CD4-positive, alpha-beta memory T cell (primary cell): ENCODE measurements at places on chromosomes 3 and 15. TPM values are rescaled to one million over a fixed set of nuclear protein-coding genes. Genes with fewer than 3 reads are reported as not detected.

Gene CLDN18
- not detected for polyA plus RNA-seq

Gene TTC21A
- 1.1 TPM for polyA plus RNA-seq

DNA sequence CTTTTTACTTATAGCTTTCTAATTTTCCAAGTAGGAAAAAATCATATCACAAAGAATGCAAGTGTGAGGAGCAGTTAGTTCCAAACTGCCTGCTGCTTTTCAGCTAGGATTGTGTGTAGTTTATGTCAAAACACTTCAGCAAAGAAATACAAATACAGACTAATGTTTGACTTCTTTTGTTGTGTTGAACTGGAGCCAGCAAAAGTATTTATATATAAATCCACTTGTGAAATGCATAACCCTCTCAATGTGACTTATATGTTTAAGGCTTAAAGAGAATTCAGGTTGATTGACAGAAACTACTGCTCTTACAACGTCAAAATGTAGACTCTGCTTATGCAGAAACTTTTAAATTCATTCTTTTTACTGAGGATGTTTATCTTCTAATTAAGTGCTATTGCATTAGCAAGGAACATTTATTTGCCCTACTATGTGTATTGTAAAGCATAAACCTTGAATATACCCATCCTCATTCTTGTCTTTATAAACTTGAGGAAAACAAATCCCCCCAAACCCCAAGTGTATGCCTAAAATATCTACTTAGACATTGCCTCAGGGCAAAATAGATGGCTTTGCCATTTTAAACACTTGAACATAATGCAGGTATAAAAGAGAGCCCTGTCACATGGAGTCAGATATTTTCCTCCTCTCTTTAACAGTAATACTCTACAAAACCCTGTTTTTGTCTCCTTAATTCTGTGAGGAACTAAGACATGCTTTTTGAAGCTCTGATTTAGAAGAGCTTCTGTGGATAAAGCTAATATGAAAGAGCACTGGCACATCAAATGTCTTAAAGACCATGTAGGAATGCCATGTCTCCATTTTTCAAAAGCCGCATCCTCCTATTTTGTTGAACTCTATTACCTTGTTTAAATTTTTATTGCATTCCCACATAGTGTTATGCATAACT is 302.8 kb upstream of the TBC1D5 start:
- H3K4me1 ChIP-seq, result no peaks in the 10 kb centered on the region
- H3K4me3 ChIP-seq, result no peak overlapping the region
- no peak for DNase-seq
- H3K27ac ChIP-seq, result no peak overlapping the region
- H3K36me3 ChIP-seq, result no peaks in the 10 kb centered on the region
- no peaks in the 10 kb centered on the region for H3K27me3 ChIP-seq

DNA sequence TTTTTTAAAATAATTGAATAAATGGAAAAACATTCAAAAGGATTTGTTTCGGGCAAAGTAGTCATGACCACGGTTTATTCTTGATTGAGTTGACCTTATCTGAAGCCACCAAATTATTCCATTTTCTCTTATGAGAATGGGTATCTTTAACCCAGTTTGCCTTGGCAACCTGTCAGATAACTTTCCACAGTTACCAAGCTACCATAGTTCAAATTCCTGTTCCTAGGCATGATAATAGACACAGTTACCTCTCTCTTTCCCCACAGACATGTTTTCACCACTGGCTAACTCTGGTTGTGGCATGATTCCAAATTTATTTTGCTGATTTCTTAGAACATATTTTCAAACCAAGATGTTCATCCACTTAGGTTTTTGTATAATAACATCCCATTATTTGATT is 84.9 kb downstream of the NECTIN3 start:
- H3K4me3 ChIP-seq, result no peak overlapping the region
- no peak overlapping the region for H3K27ac ChIP-seq
- no peaks in the 10 kb centered on the region for H3K27me3 ChIP-seq
- H3K36me3 ChIP-seq, result no peaks in the 10 kb centered on the region
- no peaks in the 10 kb centered on the region for H3K4me1 ChIP-seq
- DNase-seq, result no peak

DNA sequence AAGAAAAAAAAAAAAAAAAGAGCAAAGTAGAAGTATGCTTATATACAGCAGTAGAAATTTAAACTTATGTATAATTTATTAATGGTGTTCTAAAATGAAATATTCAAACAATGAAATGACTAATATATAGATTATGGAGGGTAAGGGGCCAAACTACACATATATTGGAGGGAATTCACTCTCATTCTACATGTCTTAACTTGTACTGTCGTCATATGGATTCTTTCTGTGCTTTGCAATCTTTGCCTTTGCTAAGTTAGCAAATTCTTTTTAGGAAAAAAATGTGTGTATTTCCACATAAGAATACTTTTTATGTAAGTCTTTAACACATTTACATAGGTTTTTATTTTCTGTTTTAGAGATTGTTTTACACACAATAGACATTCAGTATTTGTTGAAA is 118.9 kb upstream of the MBNL1 start:
- DNase-seq, result no peak
- H3K27me3 ChIP-seq, result no peaks in the 10 kb centered on the region
- H3K4me3 ChIP-seq, result no peak overlapping the region

- H3K27ac ChIP-seq, result no peak overlapping the region
- H3K27me3 ChIP-seq, result no peaks in the 10 kb centered on the region
- no peaks in the 10 kb centered on the region for H3K36me3 ChIP-seq
- no peak overlapping the region for H3K4me3 ChIP-seq
Measured at GRCh38 chr3:21795921-21796320, 44.9 kb upstream of the ZNF385D start.

Gene RAD51
- 1.6 TPM for polyA plus RNA-seq

Gene TRPC1
- 1.6 TPM for polyA plus RNA-seq

DNA sequence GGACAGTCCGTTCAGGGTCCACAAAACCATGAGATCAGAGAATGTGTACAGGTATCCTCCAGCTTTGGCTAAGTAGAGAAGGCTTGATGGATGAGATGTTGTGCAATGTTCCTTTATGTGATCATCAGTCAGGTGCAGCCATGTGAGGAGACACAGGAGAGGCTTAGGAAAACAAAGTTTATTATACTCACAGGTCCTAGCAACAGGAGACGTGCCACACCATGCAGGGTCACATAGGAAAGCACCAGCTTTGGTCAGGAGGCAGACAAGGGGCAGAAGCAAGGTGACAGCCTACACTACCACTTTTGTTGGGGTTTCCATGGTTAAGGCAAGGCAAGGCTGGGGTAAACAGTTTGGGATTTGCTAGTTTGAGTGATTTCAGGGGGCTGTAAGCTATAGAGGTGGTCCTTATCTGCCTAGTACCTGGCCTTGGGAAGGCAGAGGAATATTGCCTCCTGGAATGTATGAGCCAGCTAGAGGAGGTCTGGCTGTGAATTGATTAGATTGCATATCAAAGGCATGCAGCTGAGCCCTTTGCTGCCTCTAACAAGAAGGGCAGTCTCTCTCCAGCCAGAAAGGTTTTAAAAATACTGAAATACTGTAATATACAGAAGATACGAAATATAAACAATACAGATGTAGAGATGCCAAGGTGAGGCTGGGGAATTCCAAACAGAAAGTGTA is 248.6 kb downstream of the RYR3 start:
- H3K4me3 ChIP-seq, result no peak overlapping the region
- H3K4me1 ChIP-seq, result no peaks in the 10 kb centered on the region
- no peak overlapping the region for H3K27ac ChIP-seq

Gene GADL1
- not detected for polyA plus RNA-seq

Gene AHSG
- polyA plus RNA-seq, result not detected

DNA sequence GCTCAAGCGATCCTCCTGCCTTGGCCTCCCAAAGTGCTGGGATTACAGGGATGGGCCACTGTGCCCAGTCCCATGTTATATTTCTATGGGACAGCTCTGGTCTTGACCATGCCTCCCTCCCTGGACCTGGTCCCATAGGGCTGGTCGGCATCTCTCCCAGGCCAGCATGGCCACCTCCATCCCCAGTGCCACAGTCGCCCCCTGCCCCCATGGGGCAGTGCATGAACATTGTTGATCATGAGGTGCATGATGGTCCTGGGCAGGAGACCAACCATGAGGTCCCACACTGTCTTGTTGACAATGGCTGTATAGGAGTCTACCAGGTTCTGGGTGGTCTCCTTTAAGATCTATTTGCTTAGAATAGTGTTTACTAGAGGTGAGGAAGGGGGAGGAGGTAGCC is 6.5 kb downstream of the RPS17 start:
- DNase-seq, result no peak
- H3K4me1 ChIP-seq, result peaks cover 11% of the 10 kb centered on the region
- H3K27ac ChIP-seq, result no peak overlapping the region
- peaks cover 33% of the 10 kb centered on the region for H3K36me3 ChIP-seq

DNA sequence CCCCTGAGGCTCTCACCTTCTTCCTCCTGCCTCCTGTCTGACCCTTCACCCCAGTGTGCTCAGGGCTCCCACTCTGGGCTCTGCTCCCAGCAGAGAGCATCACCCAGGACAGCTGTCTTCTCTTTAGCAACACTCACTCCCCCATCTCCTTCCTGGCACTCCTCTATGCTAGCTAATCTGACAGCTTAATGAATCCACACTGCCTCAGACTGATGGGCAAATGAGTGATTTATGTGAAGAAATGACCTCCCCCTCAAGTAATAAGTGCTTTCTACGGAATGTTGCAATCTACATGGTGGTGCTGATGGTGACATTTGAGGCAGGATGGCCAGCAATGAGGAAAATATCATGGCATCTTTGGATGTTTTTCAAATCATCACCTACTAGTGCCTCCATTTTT is 83.6 kb downstream of the LSM3 start:
- DNase-seq, result no peak
- no peaks in the 10 kb centered on the region for H3K27me3 ChIP-seq
- no peaks in the 10 kb centered on the region for H3K4me1 ChIP-seq

Gene PLD1
- polyA plus RNA-seq, result 1.3 TPM

Gene GOLGA6L7
- not detected for polyA plus RNA-seq

DNA sequence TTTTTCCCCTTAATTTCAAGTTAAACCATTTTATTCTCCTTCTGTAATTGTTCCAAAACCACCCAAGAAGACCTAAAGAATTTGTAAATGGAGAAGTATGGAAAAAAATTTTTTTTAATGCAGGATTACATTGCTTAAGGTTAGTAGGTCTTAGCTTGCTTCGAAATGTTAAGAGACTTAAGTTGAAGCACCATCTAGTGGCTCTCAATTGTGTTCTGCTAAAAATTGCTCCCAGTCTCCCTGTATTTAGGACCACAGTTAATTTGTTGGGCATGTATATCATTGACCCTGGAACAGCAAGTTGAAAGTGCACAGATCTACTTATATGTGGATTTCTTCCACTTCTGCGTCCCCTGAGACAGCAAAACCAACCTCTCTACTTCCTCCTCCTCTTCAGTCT is 32.4 kb downstream of the CD200R1L start:
- no peak overlapping the region for H3K27ac ChIP-seq
- DNase-seq, result peak; percentile 9
- no peak overlapping the region for H3K4me3 ChIP-seq
- no peaks in the 10 kb centered on the region for H3K27me3 ChIP-seq
- no peaks in the 10 kb centered on the region for H3K36me3 ChIP-seq
- peaks cover 27% of the 10 kb centered on the region for H3K4me1 ChIP-seq

Gene DLEC1
- polyA plus RNA-seq, result 1.3 TPM

Gene TBL1XR1
- polyA plus RNA-seq, result 42.1 TPM

DNA sequence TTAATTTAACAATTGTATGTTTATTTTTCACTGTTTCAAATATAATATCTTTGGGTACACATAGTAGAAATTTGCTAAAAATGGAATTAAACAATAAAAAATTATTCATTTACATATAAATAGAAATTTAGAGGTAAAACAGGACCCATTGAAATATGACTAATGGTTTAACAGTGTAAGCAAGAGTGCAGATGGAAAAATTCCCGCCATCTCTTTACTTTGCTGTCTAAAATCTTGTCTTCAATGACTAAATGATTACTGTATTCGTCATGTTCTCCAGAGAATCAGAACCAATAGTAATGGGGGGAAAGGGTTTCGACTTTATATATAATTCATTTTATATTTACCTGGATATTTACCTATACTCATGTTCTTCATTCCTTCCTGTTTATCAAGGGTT is 163.1 kb downstream of the IL1RAP start:
- no peak overlapping the region for H3K27ac ChIP-seq
- H3K4me3 ChIP-seq, result no peak overlapping the region
- H3K36me3 ChIP-seq, result no peaks in the 10 kb centered on the region
- DNase-seq, result no peak
